ENCODE measurements at places on chromosomes 7 and 10. TPM values are rescaled to one million over a fixed set of nuclear protein-coding genes. Genes with fewer than 3 reads are reported as not detected.

PFKP gene
- total RNA-seq = 103 TPM

APBB1IP gene
- 86.4 TPM for total RNA-seq

MAD1L1 gene
- 282 TPM for total RNA-seq

FAM241B gene
- 9.7 TPM for total RNA-seq

CPA5 gene
- total RNA-seq = 4.3 TPM

CLCN1 gene
- total RNA-seq = not detected

PIP gene
- not detected for total RNA-seq

PLAC9 gene
- not detected for total RNA-seq

PRLHR gene
- total RNA-seq = not detected

ITIH5 gene
- total RNA-seq = not detected

IFIT1B gene
- total RNA-seq = not detected

CLEC2L gene
- total RNA-seq = 0.39 TPM

SERPINE1 gene
- 0.39 TPM for total RNA-seq

CFAP46 gene
- not detected for total RNA-seq

COL28A1 gene
- 0.35 TPM for total RNA-seq

Measured in CD4-positive, CD25-positive, alpha-beta regulatory T cell (primary cell).